ENCODE measurements at places on chromosomes 3 and 15.

DNA sequence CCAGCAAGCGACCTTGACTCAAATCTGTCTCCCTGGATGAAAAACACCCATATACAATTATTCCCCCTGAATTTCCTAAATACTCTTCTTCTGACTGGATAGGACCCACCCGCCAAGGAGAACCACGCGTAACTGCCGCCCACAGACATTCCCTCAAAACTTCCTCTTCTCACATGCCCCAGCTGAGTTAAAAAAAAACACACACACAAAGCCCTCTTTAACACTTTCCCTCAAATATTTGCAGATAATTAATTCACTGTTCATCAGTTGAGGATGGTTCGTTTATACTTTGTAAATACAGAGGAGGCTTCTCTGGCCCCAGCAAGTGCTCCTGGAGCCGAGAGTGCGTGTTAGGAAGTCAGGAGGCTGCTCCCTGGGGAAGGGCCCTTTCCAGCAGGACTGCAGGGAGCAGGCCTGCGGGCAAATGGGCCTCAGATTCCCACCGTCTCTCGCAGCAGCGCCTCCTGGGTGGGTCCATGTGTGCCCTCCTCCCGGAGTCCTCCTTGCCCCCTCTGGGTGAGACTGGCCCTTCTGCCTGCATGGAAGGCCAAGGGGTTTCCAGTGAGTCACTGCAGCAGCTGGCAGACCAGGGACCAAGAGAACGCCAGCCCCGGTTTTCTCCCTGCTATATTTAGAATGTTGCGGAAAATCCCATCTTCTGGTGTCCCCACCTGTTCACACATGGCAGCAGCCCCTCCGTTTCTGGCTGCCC lies 46.8 kb downstream of the MGLL start:
- no peak for DNase-seq

GRCh38 chr15:89168316-89168833 lies 53.0 kb downstream of the RLBP1 start:
- DNase-seq: no peak

- no peak for DNase-seq
Measured at GRCh38 chr15:28891588-28891987, 5.8 kb downstream of the APBA2 start.

DNA sequence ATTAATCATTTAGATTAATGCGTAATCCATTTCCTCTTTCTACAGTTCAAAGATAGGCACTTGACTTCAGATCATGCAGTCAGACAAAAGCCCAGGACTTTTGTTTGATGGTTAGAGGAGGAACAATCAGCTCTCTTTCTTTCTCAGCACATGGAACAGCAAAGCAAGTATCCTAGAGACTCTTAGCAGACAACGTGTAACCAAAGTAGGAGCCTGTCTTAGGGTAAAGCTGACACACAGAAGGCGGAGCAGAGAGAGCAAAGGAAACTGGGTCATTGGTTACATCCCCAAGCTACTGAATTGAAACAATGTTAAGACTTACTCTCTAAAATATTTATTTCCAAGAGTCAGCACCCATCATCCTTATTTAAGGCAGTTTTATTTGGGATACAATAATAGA lies 110.0 kb upstream of the HES1 start:
- DNase-seq: no peak

GRCh38 chr3:47571391-47572175 lies 7.1 kb downstream of the CSPG5 start:
- no peak for DNase-seq

DNA sequence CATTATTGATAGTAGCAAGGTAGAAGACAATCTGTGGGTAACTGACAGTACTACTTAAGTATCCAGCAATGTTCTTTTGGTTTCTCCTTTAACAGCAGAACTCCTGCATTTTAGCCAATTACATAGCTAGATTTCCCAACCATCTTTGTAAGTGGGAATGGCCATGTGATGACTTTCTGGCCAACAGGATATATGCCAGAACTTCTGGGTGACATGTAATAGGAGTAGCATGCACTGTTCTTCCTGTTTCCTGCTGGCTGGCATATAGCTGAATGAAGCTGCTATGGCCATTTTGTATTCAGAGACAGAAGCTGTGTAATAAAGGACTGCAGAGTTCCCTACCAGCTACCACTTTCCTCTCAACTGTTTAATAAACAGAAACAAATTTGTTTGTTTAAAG lies 18.0 kb downstream of the SPICE1 start:
- no peak for DNase-seq

DNA sequence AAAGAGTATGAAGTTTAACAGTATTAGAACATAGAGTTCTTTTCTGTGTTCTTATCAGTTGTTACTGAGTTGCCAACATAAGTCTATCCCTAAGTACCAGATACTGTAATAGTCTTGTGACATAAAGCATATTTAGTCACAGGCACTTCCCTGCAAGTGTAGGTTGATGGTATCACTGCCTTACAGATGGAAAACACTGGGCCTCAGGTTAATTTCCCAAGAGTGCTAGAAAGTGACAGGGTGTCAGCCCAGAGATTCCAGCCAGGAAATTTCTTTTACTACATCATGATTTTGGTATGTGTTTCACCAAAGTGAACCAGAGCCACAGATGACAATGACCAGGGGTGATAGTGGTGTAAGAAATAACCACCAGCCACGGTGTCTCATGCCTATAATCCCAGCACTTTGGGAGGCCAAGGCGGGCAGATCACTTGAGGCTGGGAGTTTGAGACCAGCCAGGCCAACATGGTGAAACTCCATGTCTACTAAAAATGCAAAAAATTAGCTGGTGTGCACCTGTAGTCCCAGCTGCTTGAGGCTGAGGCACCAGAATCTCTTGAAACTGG lies 3.2 kb downstream of the EIF1B start:
- no peak for DNase-seq

Data from CD4-positive, alpha-beta T cell treated with Interleukin-2 at 100 ng/mL for 4 hours (primary cell).